ENCODE measurements at places on chromosomes 11 and 22.
A peak's percentile ranks its signal among the peaks of the same experiment; 100 is the strongest.

GRCh38 chr11:15333407-15333806 lies 218.7 kb downstream of the INSC start:
- DNase-seq = no peak

DNA sequence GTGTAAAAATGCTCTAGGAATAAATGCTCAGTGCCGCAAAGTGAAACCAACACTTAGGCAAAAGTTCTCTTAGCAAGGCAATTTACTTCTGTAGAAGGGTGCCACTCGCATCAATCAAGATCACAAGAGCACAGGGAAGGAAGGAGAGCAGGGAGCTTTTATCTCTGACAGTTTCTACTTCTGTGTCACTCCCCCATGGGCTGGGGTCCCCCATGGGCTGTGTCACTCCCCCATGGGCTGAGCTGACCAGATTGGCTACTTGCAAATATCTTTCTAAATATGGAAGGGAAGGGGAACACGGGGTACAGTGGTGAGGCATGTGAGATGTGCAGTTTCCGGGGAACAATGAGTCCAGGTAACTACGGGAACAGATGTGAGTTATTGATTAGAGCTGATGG lies 397 bp downstream of the OR52N2 start:
- DNase-seq = peak; percentile 4

- no peak for DNase-seq
Measured at GRCh38 chr22:44147821-44148574, 32.7 kb upstream of the PARVG start.

GRCh38 chr11:13013054-13013488 lies 4.0 kb downstream of the RASSF10 start:
- no peak for DNase-seq

GRCh38 chr11:3830730-3831129 lies 10.0 kb downstream of the RHOG start:
- DNase-seq = no peak

GRCh38 chr11:75720639-75721038 lies 3.0 kb downstream of the MOGAT2 start:
- DNase-seq = no peak

GRCh38 chr11:35525501-35526175 lies at the start of gene PAMR1:
Gene PAMR1, minus strand, starts transcription at chr11:35525616. Its CDS starts 31 bp downstream, at chr11:35525585.
- DNase-seq = no peak

DNA sequence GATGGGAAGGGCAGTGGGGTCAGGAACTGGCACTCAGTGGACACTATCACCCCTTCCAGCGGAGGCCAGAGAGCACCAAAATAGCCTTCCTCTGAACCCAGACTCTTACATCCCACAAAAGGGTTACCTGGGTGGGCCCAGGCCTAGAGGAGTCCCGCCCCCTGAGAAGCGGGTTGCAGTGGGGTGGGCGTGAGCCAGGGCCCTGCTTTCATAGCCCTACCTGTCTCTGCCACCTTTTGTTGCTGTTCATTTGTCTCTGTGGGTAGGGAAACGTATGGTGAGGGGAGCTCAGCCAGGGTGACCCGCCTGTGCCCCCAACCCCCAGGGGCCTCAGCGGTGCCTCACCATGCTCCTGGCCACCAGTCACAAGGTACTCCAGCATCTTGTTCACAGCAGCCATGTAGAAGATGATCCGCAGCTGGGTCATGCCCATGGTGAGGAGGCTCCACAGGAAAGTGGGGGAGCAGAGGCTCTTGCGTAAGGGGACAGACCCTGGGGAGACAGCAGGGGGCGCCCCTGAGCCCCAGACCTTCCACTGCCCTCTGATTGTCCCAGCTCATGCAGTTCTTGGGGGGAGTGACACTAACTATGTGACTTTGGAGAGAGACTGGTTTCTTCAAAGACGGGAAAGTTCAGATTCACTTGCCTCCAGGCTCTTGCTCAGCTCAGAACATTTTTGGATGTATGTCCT lies 24.0 kb downstream of the SLC43A1 start:
- peak; percentile 21 for DNase-seq

DNA sequence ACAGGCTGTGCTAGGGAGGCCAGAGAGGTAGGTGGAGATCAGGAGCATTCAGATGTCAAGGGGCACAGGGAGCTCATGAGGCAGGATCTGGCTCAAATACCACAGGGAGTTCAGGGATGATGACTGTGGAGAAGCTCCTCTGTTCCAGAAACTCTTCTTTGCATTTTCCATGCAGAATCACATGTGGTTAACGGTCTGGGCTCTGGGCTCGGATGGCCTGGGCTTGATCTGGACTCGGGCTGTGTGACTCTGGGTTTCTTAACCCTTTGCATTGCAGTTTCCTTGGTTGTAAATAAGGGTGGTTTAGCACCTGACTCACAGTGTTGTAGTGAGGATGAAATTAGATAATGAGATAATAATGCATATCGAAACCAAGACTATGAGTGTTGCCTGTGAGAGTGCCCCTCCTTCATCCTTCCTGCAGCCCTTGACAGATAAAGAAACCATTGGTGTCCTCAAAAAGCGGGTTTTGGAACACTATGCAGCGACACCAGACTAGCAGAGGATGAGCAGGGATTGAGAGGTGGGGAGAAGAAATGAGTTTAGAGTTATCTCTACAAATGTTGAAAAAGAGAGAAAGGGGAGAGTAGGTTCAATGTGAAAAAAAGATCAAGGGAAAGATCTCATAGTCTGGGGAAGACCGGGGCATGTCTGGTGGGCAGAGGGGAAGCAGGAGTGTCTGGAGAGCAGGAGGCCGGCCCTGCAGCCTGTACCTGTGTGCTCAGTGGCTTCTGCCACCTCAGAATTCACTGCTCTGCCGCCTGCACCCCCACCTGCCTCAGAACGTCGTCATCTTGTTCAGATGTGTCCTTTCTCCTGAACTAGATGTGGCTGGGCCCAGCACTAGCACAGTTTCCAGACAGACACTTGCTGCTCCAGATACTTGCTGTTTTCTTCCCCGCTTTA lies 197.8 kb upstream of the SORL1-AS1 start:
- DNase-seq = no peak

GRCh38 chr11:77075425-77075905 lies 8.7 kb downstream of the CAPN5 start:
- DNase-seq = no peak

GRCh38 chr22:47564651-47565434 lies 802.4 kb downstream of the TBC1D22A start:
- no peak for DNase-seq

DNA sequence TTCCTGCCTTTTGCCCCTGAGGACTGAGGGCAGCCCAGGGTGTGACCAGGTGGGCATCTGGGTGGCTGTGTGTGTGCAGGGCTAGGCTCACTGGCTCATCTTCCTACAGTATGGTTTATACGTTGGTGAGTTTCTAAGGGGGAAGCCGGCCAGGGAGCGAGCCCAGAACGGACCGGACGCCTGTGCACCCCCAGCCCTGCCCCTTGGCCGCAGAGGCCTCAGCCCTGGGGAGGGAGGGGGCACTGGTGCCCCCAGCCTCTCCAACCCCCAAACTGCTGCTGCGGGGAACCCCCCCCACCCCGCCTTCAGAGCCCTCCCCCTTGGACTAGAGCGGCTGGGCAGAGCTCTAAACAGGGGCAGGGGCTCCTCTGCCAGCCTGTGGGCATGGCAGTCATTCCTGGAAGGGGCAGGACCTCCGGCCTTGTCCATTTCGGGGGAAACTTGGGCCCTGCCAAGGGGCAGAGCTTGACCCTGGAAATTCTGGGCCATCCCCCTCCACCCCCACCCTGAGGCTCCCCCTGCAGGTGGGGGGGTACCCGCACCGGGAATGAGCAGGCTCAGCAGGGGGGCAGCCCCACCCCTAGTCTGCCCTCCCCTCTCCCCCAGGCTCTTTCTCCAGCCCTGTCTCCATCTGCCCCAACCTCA lies 5.4 kb downstream of the YIF1A start:
- DNase-seq = no peak

- no peak for DNase-seq
Measured at GRCh38 chr11:117026593-117027330, 71.5 kb downstream of the SIK3 start.

DNA sequence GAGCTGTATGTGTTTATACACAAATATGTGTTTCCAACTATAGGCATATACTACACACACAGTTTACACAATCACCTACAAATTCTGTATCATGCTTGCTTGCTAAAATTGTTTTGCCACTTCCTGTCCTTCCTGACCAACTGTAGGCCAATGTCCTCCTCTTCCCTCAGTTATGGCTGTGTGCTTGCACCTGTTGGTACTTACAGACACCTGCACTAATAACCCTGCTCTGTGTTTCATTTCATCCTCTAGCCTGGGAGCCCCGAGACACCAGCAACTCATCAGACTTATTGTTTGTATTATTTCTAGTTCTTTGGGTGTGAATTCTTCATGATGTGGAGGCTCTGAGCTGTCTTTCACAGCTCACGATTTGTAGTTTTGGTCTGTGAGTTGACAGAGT lies 1.8 kb upstream of the NCF4 start:
- no peak for DNase-seq

GRCh38 chr11:73340164-73340563 lies 32.1 kb downstream of the ARHGEF17 start:
- DNase-seq = no peak

DNA sequence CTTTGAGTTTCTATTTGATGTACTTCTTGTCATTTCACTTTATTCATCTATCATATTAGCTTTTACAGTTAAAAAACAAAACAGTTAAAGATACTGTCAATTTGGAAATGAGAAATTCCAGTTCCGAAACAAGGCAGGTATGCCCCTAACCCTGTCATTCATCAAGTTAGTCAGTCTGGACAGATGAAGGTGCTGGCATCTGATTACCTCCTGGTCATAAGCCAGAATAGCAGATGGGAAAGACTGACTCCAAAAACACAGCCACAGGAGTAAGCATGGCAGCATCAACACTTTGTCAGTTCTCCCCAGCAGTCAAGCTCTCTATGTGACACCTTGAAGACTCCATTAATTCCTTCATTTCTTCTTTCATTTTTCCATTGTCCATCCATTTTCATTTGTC lies 4.3 kb downstream of the LRRC51 start:
- no peak for DNase-seq

GRCh38 chr11:26014456-26015115 lies 317.3 kb upstream of the ANO3 start:
- DNase-seq = no peak

GRCh38 chr11:60280412-60280811 lies at the start of gene MS4A4A:
Gene MS4A4A, plus strand, starts transcription at chr11:60280666. Its CDS starts 10 bp downstream, at chr11:60280676.
- peak; percentile 61 for DNase-seq

GRCh38 chr22:20176421-20177085 lies 25.7 kb upstream of the CCDC188 start:
- DNase-seq = no peak

- DNase-seq = no peak
Measured at GRCh38 chr11:32348502-32348901, 86.8 kb downstream of the WT1 start.

DNA sequence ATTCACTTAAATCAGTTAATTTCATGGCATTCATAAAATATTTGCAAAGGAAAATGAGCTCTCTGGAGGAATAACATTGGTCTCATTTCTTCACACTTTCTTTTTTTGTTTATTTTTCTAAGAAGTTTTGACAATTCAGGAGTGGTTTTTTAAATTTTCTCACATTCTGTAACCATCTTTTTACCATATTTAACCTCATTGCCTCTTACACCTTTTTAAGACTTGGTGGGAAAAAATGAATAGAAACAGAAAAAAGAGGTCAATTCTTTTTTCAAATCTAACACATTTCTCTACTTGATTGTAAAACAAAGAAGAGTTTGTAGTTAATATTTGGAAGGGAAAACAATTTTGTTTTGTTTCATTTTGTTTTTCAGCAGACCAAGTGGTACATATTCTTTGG lies 1034.7 kb upstream of the RAG2 start:
- no peak for DNase-seq

DNA sequence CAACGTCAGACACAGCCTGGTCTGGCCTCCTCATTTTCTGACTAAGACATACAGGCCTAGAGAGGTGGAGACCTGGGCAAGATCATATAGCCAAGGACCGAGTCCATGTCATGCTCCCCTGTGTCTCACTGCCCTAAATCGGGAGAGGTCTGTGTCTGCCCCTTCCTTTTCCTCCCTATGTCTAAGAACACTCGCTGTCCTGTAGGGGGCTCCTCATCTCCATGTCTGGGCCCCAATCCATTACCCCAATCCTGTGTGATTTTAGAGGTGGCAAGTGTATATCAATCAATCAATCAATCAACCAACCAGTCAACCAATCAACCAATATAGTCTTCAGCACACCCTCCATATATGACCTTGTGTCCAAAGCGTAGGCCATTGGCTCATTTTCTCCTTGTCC lies 125.7 kb downstream of the KIRREL3 start:
- no peak for DNase-seq

- DNase-seq = peak; percentile 67
Measured at GRCh38 chr11:118705111-118705741, 25.8 kb upstream of the TREH start.

DNA sequence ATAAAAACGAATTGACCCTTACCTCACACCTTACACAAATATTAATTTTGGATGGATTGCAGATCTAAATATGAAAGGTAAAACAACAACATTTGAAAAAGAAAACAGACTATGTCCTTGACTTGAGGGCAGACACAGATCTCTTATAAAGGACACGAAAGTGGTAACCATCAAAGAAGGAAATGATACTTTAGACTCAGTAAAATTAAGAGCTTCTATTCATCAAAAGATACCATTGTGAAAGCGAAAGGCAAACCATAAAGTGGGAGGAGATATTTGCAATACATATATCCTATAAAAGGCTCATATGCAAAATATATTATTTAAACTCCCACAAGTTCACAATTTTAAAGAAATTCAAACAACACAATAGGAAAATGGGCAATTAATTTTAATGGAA lies 5.0 kb downstream of the HEPACAM start:
- no peak for DNase-seq

DNA sequence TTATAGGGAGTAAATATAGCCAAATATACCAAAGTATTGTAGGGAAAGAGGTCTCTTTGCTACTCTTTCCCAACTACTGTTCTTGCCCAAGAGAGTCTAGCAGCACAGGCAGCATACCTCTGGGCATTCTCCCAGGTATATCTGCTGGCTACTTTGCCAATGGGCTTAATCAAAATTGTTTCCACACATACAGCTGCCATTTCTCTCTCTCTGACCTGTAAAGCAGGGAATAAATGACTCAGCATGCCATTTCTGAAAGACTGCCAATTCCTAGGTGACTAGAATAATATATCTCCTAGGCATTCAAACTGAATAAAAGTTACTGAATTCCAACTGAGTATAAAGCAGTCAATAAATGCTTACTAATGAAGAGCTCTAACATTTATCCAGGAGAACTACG lies 44.6 kb downstream of the RDX start:
- no peak for DNase-seq

DNA sequence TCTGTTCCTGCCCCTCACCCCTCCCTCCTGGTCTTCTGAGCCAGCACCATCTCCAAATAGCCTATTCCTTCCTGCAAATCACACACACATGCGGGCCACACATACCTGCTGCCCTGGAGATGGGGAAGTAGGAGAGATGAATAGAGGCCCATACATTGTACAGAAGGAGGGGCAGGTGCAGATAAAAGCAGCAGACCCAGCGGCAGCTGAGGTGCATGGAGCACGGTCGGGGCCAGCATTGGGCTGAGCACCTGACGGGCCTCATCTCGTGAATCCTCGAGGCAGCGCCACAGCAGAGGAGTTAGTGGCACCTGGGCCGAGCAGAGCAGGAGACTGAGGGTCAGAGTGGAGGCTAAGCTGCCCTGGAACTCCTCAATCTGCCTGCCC lies 941.8 kb downstream of the BRD1 start:
- no peak for DNase-seq

GRCh38 chr11:62477927-62478326 lies 59.1 kb downstream of the SCGB1A1 start:
- no peak for DNase-seq

GRCh38 chr11:66842501-66842895 lies 743 bp upstream of the RCE1 start:
- no peak for DNase-seq
